ENCODE measurements at places on chromosomes 13 and 19.

GRCh38 chr19:30807278-30807677, 435.1 kb downstream of the ZNF536 start:
- DNase-seq, result no peak

DNA sequence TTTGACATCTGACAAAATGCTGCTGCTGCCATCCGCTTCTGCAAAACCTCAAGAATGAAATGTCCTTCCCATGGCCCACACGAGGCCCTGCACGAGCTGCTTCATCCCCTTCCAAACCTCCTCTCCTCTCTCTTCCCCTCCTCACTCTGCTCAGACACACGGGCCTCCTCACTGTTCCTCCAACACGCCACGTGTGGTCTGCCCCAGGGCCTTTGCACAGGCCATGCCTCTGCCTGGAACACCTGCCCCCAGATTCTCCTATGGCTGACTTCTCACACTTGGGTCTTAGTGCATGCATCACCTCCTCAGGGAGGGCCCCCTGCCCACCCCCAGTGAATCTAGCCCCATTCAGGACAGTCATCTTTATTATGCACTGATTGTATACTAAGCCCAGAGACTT, 15.9 kb downstream of the NRTN start:
- DNase-seq, result no peak

GRCh38 chr13:59531571-59532091, 632.1 kb downstream of the DIAPH3 start:
- DNase-seq, result peak; percentile 83

GRCh38 chr13:98798849-98799645, 46.6 kb upstream of the SLC15A1 start:
- DNase-seq, result no peak

- no peak for DNase-seq
Measured at GRCh38 chr13:29537736-29538651, 57.5 kb downstream of the SLC7A1 start.

DNA sequence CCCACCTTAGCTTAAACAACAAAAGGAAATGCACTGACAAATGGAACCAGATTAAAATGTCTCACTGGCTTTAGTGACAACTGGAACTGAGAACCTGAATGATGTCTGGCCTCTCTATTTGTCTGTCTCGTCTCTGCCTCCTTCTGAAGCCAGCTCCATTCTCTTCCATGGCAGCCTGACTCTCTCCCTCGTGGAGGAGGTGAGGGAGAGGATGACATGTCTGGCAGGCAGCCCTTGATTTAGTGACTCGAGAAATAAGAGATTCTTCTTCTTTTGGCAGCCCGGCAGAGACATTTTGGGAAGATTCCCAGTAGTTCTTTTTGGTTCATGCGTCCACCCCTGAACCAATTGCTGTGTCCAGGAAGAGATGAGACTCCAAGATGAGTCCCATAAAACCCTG, 131.7 kb downstream of the KLF5 start:
- DNase-seq, result no peak

DNA sequence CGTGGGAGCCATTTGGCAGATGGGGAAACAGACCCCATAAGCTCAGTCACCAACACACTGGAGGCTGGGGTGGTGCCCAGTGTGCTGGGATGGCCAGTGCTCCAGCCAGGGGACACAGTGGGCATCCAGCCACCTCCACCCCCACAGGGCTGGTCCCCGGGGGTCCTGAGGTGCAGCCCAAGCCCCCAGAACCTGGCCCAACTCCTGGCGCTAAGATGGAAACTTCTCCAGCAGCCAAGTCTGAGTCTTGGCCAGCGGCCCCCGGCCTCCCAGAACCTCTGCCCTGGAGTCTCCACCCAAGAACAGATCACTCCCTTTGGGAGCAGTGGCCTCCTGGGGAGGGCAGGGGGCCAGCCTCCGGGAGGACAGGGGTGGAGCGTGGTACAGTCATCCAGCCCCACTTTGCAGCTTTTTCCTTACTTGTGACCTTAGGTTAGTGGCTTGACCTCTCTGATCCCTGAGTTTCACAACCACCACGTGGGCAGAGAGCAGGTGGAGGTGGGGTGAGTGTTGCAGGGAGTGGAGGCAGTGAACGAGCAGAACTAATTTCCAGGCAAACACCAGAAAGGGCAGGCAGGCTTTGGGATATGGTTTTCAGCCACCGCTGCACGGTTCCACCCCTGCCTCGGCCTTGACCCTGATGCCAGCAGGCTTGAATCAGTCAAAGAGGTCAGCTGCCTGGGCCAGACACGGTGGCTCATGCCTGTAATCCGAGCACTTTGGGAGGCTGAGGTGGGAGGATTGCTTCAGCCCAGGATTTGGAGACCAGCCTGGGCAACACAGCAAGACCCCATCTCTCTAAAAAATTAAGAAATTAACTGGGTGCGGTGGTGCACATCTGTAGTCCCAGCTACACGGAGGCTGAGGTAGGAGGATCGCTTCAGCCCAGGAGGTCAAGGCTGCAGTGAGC, 4.3 kb upstream of the NRTN start:
- no peak for DNase-seq

DNA sequence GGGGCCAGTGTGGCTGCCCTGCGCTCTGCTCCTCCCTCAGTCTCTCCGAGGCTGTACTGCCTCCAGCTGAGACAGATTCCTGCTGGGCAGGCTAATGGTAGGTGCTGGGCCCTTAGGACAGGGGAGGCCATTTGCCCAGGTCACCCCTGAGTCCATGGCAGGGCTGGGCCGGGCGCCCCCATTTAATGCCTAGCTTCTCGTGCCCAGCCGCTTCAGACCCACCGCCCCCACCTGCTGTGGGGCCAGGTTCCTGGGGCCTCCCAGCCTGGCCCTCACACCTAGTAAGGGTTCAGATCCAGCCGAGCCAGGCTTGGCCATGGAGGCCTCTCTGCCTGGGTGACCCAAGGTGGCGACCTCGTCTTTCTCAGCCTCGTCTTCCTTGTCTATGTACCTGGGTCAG, 17.8 kb downstream of the PIAS4 start:
- no peak for DNase-seq

- DNase-seq, result no peak
Measured at GRCh38 chr19:15469513-15470297, 5.4 kb upstream of the RASAL3 start.

DNA sequence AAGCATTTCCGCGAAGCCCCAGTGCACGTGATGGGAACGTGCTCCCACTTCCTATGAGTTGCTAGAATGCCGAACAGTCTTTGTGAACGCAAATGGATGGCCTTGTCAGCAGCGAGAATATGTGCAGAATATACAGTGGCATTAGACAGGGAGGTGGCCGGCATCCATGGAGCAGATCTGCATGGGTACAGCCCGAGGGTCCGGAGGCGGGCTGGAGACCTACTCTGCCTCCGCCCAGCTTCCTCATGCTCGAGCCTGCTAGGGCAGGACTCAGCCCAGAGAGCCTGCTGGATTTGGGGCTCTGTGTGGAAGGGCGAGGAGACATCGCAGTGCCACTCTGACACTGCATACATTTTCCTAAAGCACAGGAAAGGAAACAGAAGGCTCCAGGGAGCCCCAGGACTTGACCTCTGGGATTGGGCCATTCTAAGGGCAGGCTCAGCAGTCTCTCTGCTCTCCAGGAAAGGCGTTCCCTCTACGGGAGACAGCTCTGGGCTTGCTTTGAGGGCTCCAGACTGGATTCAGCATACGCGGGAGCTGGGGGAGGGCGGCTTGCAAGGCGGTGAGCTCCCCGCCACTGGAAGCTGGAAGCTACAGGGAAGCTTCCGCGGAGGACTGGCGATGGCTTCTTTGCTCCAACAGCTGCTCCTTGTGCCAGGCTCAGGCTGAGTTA, 55.9 kb upstream of the UQCRFS1 start:
- no peak for DNase-seq

- DNase-seq, result peak; percentile 17
Measured at GRCh38 chr19:38736413-38737280, 7.6 kb downstream of the CAPN12 start.

- DNase-seq, result peak; percentile 98
Measured at GRCh38 chr13:46295491-46296114, 83.9 kb downstream of the LRRC63 start.

- DNase-seq, result no peak
Measured at GRCh38 chr13:112449545-112449930, 73.4 kb downstream of the SPACA7 start.

DNA sequence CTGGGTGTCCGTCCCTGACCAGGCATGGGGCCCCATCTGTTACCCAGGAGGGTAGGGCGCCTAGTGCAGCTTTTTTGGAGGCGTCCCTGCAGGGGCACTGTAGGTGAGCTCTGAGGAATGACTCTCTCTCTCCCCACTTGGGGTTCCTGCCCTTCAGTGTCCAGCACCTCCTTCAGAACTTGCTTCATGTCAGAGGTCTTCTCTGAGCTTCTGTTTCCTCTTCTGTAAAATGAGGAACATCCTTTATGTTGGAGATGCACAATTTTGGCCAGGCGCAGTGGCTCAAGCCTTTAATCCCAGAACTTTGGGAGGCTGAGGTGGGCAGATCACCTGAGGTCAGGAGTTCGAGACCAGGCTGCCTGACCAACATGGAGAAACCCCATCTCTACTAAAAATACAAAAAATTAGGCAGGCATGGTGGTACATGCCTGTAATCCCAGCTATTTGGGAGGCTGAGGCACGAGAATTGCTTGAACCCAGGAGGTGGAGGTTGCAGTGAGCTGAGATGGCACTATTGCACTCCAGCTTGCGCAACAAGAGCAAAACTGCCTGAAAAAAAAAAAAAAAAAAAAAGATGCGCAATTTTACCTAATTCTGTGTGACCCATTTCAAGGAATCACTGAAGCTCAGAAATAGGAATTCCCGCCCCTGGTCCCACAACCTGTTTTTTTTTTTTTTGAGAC, 15.2 kb upstream of the PIK3R2 start:
- no peak for DNase-seq

DNA sequence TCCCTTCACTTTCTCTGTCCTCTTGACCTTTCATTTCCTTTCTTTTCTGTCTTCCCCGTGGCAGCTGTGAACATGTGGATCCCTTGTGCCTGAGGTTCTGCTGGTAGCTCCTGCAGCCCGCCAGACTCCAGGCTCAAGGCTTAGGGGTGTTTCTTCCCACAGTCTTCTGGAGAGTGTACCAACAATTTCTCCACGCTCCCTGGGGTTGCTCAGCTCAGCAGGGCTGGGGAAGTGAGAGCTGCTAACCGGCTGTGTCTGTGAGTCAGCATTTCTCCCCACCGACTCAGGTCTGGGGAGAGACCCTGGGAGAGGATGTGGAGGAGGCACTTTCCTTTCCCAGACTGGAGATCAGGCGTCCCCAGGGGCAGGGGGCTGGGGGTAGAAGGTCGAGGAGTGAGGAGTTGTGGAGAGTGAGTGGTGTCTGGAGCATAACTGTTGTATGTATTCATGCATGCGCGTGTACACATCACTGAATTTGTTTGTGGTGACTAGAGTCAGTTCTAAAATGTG, 193.6 kb downstream of the KCNRG start:
- DNase-seq, result peak; percentile 67

- DNase-seq, result no peak
Measured at GRCh38 chr13:61128850-61129645, 286.6 kb downstream of the PCDH20 start.

GRCh38 chr19:10896851-10897526, 25.6 kb downstream of the CARM1 start:
- no peak for DNase-seq

GRCh38 chr13:97017322-97017721, 23.0 kb upstream of the OXGR1 start:
- no peak for DNase-seq

- no peak for DNase-seq
Measured at GRCh38 chr19:392375-392970, 16.5 kb downstream of the C2CD4C start.

DNA sequence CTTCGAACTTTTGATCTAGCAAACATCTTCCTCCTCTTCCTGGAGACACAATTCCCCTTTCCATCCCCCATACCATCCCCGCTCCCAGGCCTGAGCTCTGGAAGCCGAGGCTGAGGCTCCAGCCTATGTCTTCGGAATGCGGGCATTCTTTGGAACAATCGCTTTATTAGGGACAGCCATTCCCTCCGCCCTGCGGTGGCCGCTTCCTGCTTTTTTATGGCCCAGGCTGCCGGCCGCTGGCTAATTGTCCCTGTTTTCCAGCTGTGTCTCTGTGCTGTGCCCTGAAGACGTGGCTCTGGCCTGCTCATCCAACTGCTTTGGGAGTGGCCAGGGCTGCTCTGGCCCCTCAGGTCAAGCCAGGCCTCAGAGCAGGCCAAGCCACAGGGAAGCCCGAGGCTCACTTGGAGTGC, 2.1 kb upstream of the CDX2 start:
- no peak for DNase-seq

DNA sequence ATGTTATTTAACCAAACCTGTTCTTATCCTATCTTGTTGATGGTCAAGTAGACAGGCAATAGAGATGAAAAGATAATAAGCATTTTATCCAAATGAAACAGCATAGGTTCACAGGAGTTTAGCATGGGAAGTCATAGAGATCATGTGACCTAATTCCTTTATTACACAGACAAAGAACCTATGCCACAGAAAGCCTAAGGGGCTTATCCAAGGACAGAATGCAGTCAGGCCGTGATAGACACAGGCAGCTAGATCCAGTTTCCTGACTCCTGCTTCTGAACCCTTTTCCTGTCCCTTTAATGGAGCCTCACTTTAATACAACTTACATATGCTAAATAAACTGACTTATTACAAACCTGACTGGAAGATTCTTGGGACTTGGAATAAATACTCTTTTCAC, 532.1 kb downstream of the IRS2 start:
- DNase-seq, result no peak

DNA sequence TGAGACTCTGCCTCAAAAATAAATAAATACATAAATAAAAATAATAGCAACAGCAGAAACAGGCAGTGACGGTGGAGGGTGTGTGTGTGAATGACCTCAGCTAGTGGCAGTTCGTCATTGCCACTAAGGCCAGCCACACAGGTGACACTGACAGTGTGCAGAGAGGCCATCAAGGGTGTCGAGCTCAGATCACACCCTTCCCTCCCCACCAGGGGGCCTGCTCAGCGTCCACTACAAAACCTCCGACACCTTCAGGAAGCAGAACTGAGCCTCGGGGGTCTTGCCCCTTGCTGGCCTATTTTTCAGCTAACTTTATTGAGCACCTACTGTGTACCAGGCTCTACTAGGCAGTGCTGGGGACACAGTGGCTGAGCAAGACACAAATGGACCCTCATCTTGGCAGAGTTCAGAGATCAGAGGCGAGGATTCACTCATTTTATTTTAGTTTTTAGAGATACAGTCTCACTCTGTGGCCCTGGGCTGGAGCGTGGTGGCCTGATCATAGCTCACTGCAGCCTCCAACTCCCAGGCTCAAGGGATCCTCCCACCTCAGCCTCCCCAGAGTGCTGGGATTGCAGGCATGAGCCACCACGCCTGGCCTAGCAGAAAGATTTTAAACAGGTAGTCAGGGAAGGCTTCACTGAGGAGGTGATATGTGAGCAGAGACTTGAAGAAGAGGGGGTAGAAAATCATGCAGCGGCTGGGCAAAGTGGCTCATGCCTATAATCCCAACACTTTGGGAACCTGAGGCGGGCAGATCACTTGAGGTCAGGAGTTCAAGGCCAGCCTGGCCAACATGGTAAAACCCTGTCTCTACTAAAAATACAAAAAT, 30.3 kb upstream of the SEMA6B start:
- no peak for DNase-seq
